ENCODE measurements at places on chromosomes 2 and 18.
A peak's percentile ranks its signal among the peaks of the same experiment; 100 is the strongest.

DNA sequence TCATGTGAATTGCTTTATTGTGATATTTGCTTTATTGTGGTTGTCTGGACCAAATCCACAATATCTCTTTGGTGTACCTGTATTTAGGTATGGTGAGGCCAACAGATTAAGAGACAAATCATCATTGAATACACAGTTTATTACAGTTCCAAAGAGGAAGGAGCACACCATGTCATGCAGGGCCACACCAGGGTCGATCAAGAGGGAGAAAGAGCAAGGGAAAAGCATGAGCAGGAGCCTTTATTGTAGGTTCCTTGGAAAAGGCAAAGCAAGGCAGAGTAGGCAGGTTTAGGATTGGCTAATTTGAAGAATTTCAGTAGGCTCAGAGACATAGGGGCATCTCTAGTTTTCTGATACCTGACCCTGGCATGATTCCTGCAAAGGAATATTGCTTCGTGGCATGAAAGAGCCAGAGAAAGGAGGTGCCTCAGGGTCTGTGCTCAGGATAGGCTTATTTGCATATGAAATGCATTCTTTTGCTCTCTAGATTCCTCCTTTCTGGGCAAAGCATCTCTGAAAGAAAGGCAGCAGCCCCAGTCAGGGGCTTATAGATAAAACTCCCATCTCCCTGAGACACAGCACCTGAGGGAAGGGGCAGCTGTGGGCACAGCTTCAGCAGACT is 214.2 kb upstream of the ERBB4 start:
- no peak for DNase-seq

DNA sequence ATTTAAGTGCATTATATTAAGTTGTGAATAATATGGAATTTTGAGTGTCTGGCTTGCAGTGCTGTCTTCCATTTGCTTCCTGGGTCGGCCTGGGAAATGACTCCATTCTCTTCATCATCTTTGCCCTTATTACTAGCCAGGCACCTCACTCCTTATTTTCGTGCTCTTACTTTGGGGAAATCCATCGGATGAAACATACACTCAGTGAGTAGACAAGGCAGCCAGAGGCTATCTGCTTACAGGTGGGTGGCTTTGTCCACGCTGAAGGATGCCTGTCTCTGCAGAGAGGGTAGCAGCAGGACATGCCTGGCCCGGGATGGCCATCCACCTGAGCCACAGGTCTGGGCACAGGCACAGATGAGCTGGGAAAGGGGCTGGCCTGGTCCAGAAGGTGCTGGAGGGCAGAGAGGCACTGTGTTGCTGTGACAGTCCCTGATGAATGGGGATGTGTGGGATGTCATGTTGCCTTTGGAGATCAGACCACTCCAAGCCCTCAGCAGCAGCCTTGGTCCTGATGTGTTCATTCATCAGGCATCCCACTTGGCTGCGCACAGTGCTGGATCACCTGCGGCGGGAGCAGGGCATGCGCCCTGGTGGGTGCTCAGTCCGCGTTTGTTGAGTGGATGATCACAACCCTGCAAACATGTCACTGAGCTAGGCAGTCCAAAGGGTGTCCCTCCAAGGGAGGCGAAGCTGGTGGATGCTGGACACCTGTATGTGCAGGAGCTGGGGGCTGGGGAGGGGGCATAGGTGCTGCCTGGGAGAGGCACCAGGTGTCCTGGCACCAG is 236.0 kb downstream of the LDLRAD4 start:
- no peak for DNase-seq

- DNase-seq, result peak; percentile 79
Measured at GRCh38 chr2:31233741-31234682, at the start of gene EHD3. Gene EHD3, plus strand, starts transcription at chr2:31234152. Its CDS starts 470 bp downstream, at chr2:31234622.

GRCh38 chr18:3356614-3357013 is 93.4 kb upstream of the TGIF1 start:
- no peak for DNase-seq

- peak; percentile 61 for DNase-seq
Measured at GRCh38 chr18:3448838-3449511, 997 bp upstream of the TGIF1 start.

DNA sequence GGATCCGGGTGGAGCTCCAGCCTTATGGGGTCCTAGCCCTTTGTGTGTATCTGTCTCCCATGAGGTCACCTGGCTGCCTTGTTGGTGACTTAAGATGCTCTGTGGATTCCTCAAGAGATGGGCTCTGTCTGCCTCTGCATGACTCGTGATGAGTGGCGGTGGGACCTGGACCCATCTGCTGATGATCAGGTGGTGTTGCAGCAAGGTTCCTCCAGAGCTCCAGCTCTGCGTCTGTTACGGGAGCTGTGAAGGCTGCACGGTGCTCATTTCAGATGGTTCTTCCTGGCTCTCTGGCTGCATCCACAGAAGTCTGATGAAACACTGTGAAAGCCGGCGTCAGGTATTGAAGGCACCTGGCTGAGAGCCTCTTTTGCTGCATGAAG is 2.4 kb downstream of the AGAP1 start:
- DNase-seq, result no peak

All from smooth muscle cell of the brain vasculature (primary cell).